ENCODE measurements at places on chromosomes 1 and 21.

DNA sequence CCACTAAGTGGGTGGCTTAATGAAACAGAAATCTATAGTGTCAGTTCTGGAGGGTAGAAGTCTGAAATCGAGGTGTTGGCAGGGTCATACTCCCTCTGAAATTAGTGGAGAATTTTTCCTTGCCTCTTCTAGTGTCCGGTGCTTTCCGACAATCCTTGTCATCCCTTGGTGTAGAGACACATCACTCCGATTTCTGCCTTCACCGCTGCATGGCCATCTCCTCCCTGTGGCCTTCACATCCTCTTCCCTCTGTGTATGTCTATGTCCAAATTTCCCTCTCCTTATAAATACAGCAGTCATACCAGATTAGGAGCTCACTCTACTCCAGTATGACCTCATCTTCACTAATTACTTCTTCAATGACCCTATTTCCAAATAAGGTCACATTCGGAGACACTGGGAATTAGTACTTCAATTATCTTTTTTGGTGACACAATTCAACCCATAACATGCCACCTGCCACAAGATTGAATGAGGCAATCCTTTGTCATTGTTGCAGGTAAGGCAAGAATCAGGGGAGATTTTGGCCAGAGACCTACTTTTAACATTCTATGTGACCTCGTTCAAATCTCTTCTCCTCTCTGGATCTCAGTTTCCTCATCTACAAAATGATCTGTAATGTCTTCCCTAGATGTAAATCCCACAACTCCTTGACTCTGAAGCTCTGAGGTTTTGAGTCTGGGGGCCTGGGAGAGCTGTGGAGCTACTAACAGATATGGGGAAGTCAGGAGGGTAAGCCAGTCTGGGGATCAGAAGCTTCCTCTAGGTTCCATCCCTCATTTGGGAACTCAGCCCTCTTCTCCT is 16.1 kb downstream of the NAV1 start:
- H3K4me3 ChIP-seq: no peak overlapping the region
- no peaks in the 10 kb centered on the region for H3K27me3 ChIP-seq
- H3K4me1 ChIP-seq: peaks cover 3% of the 10 kb centered on the region
- H3K27ac ChIP-seq: no peak overlapping the region
- DNase-seq: no peak

GRCh38 chr1:209107535-209107934 is 476.0 kb upstream of the CAMK1G start:
- H3K4me3 ChIP-seq: no peak overlapping the region
- no peak overlapping the region for H3K27ac ChIP-seq
- no peaks in the 10 kb centered on the region for H3K27me3 ChIP-seq
- DNase-seq: no peak
- no peaks in the 10 kb centered on the region for H3K4me1 ChIP-seq
- H3K36me3 ChIP-seq: no peaks in the 10 kb centered on the region

DNA sequence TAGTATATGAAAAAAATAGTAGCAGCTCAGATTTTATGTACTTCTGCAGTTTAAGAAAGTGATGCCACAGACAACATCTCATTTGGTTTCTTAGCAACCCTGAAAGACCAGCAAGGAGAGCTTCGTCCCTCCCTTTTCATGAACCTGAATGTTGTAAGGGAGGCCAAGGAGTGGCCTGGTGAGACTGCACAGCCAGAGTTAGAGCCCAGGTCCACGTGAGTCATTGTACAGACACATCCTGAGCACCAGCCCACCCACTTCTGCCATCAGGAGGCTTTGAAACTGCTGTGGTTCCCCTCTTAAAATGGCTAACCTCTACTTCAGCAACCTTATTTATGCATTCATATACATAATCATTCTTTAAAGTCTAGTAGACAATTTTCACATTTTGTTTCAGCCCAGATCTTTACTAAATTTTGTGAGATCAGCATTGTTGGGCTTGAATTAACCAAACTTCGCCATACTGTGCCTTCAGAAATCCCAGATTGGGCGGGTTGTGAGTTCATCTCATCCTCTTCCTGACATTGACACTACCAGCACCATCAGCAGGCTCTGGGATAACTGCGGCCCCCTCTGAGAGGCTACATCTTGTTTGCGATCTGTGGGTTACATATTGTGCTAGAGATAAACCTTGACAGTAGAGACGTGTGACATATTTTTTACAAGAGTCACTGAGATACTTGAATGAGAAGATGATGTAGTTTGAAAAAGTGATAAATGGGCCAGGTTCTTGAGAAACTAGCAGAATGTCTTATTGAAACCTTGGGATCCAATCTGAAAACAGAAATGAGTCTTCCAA is 106.7 kb downstream of the CAMTA1 start:
- no peaks in the 10 kb centered on the region for H3K4me1 ChIP-seq
- H3K36me3 ChIP-seq: peaks cover 2% of the 10 kb centered on the region
- DNase-seq: no peak
- H3K4me3 ChIP-seq: no peak overlapping the region

DNA sequence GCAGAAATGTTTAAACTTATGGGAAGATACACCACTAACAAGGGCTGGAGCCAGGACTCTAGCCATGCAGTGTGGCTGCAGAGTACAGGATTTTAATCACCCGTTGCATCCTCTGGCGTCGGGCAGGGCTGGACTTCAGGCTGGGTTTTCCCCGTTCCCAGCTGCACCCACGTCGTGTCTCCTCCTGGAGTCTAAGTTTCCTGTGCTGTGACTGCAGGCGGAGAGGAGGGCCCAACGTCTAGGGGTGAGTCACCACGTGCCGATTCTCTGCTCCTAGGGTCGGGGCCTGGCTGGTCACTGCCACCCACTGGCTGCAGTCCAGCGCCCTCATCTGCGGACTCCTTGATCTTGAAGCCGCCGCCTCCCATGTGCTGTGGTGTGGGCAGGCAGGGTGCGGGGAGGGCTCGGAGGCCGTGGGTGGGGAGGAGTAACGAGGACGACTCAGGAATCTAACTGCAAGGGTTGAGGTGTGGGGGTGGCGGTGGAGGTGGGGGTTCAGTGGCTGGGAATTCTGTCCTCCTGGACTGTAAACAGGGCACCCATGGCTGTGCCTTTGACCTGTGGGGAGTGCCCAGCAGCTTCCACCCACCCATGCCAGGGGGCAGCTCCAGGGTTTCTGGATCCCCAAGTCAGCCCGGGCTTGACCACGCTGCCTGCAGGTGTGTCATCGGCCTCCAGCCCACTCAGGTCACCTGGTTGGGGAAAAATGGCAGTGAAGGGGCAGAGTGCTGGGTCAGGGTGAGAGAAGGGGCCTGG is 77.8 kb downstream of the ALPL start:
- no peaks in the 10 kb centered on the region for H3K36me3 ChIP-seq
- no peak for DNase-seq
- H3K27me3 ChIP-seq: peaks cover 8% of the 10 kb centered on the region
- H3K27ac ChIP-seq: no peak overlapping the region
- no peak overlapping the region for H3K4me3 ChIP-seq

DNA sequence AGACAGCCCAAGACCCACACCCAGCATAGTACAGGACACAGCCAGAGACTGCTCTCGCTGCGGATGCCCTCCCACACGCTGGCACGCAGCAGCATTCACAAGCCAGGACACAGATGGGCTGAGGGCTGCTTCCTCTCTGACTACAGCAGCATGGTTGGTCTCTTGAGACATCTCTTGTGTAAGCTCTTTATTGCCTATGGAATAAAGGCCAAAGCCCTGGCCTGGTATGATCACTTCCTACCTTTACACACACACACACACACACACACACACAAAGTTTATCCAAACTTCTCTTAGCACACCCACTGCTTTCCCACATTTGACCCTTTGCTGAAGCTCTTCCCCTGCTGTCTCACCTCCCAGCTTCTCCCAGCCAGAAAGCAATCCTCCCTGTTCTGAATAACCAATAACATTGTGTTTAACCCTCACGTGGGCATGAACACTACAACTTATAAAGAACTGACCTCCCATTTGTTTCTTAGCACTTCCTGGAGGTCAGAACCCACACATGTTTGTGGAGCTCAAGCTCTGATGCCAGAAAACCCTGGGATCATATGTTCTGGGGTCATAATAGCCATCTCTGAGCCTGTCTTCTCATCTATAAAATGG is 1.2 kb upstream of the LUZP1 start:
- H3K27me3 ChIP-seq: no peaks in the 10 kb centered on the region
- no peaks in the 10 kb centered on the region for H3K36me3 ChIP-seq
- H3K4me1 ChIP-seq: peaks cover 35% of the 10 kb centered on the region
- no peak overlapping the region for H3K27ac ChIP-seq

DNA sequence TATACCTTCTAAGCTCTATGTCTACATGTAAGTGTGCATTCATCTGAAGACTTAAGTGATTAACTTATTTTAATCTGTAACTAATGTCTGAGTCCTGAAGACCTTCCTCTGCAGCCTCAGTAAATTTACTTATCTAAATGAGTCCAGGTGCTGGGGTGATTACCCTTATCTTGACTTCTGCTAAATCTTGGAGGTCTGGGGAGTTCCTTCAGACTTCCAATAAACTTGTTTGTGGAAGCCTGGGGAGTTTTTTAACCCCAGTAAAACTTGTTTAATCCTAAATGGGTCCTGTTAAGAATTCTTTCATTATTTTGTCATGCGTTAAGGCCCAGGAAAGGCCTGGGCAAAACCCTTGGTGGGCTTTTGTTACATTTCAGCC is 37.0 kb downstream of the RSPH1 start:
- no peaks in the 10 kb centered on the region for H3K27me3 ChIP-seq
- peaks cover 59% of the 10 kb centered on the region for H3K4me1 ChIP-seq
- DNase-seq: no peak
- H3K36me3 ChIP-seq: no peaks in the 10 kb centered on the region

DNA sequence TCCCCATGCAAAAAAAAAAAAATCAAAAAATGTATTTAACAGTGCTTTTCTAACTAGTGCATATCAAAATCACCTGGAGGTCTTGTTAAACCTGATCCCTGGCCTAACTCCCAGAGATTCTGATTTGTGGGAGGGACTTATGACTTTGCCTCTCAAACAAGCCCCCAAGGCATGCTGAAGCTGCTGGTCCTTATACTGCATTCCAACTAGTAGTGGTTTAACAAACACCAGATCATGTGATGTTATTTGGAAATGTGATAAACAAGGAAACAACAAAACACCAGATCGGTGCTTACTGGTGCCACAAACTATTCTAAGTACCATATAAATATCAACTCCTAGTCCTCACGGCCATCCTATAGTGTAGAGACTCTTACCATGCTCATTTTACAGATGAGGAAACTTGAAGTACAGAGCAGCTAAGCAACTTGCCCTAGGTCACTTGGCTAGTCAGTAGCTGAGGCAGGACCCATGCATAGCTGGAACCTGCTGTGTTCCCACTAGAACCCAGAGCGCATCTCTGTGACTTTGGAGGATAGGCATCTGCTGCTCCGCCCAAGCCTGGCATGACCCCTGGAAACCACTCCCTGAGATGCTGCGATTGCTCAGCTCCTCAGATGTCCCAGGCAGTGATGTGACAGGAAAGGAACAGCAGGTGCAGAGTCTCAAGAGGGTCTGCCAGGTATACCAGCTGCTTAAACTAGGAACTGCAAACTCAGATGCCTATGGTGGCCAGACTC is 38.1 kb downstream of the SOX13 start:
- no peaks in the 10 kb centered on the region for H3K27me3 ChIP-seq
- no peak overlapping the region for H3K4me3 ChIP-seq
- H3K27ac ChIP-seq: no peak overlapping the region
- H3K4me1 ChIP-seq: no peaks in the 10 kb centered on the region
- no peaks in the 10 kb centered on the region for H3K36me3 ChIP-seq
- no peak for DNase-seq

DNA sequence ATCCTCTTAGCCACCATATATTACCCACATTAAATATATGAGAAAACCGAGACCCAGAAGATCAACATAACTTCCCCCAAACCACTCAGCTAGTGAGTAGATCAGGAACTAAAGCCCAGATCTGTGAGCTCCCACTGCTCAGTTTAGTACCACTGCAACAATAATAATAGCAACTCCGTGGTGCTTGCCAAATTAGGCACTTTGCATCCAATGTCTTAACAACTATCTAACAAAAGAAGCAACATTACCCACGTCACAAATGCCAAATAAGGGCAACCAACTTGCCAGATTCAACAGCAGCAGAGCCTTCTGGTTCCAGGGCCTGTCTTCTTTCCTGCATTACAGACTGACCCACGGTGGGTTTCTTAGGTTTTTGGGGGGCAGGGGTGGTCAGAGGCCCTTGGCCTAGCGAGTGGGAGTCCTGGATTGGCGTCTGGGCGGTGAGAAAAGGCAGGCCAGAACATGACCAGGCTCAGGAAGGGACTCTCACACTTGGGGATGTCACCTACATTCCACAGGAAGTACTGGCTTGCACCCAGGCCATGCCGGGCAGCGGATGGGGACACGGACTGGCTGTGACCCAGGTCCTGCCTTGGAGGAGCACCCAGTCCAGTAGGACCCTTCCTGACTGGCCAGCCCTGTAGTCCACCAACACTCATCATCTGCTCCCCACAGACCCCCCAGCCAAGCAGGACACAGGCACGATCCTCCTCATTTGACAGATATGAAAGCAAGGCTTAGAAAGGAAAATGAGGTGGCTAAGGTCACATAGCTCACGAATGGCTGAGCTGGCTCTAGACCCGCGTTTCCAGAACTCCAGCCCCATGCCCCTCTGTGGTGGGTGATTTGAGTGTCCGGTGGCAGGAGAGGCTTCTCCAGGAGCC is 4.6 kb downstream of the HCRTR1 start:
- no peak for DNase-seq
- H3K4me3 ChIP-seq: no peak overlapping the region
- H3K4me1 ChIP-seq: peaks cover 2% of the 10 kb centered on the region
- peaks cover 2% of the 10 kb centered on the region for H3K36me3 ChIP-seq

DNA sequence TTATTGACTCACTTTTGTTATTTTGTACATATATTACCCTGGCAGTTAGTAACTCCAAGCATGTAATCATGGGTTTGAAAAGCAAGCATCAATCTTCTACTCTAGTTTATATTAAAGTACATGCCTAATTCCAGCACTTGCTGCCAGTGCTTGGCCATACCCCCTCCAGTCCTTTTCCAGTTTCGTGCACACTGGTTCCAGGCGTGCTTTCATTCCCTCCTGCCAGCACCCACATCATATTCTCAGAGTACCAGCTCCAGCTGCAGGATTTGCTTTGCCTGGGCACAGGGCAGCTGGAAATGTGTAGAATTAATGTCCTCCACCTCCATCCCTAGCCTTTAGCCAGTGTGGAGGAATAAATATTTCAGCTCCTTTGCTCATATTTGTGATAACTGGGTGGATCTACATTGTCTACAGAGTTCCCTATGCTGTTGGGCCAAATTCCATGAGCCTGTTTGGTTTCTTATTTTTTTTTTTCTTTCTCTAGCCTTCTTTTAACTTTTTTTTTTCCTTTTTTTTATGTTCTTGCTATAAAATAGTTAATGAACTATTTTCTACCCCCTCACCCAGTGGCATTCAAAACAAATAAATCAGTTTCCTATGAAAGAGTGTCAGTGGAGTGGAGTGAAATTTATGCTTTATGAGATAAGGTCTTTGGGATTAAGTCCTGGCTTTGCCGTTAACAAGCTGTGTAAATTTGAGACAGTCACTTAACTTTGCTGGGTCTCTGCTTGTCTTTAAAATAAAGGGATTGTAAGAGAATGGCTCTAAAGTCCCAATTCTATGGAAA is 2.6 kb upstream of the GNG12 start:
- H3K4me3 ChIP-seq: no peak overlapping the region
- H3K4me1 ChIP-seq: peaks cover 12% of the 10 kb centered on the region
- peaks cover 50% of the 10 kb centered on the region for H3K27me3 ChIP-seq
- H3K27ac ChIP-seq: no peak overlapping the region
- no peaks in the 10 kb centered on the region for H3K36me3 ChIP-seq
